Tongue (tissue), 3 donors: ENCODE measurements at places on chromosomes 5 and 9. TPM values are rescaled to one million over a fixed set of nuclear protein-coding genes. Genes with fewer than 3 reads are reported as not detected.

Gene FBP1
- 4.4 TPM for total RNA-seq

DNA sequence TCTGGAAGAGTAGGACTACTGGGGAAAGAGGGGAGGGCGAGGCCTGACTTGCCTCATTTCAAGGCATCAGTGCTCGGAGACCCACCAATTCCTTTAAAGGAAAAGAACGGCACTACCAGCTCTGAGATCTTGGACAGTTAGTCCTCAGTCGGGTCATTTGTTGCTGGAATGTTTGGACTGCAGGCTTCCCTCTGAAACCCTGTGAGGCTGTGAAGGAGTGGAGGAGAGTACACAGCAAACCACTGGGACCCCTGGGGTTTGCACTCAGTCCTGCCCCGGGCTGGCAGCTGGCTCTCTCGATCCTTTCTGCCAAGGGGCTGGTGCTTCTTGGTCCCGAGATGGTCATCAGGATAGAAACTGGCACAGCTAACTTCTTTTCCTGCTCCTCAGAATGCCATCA lies 194.5 kb downstream of the TRIO start:
- no peak for DNase-seq

- DNase-seq: no peak
Observed at GRCh38 chr5:42824347-42824976, 12.8 kb upstream of the SELENOP start.

DNA sequence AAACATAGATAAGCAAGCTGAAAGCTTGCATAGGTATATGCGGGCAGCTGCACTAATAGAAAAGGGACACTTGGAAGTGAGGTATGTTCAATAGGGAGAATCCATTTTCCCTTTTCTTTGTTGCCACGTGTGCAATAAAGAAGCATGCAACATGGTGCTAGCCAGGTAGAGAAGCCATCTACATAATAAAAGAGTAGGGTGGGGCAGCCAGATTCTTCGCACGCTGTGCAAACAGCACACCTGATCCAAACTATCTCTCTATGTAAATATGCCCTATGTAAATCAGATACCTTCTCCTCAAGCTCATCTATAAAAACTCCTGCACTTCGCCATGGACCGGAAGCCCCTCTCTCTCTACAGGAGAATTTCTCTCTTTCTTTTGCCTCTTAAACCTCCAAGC lies 91.9 kb upstream of the C9orf72 start:
- DNase-seq: no peak

GRCh38 chr5:139678751-139679750 lies 30.9 kb downstream of the CXXC5 start:
- DNase-seq: no peak

GRCh38 chr5:66307647-66308241 lies 163.6 kb downstream of the SREK1 start:
- DNase-seq: peak; percentile 83
